ENCODE measurements at places on chromosomes 7 and 10.

GRCh38 chr10:84607523-84607922, 279.1 kb downstream of the CCSER2 start:
- DNase-seq = no peak

DNA sequence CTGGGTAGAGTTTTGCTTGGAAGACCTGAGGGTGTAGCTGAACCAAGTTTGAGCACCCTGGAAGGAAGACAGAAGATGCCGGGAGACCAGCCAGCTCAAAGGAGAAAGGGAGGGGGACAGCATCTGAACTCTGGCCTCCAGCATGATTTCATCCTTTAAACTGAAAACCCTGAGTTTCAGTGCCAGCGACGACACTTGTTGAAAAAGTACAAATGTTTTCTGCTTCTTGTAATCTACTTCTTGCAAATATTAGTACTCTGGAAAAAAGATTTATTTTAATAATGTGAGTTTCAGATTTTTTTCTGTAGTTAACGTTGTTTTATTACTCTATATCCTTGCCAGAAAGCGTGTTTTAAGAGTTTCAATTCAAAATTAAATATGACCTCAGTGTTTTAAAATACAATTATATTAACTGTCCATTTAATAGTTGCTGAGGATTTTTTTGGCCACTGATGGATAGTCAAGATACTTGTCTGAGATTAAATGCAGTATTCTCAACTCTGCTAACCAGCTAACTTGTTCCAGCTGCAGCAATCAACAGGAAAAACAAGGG, 227.7 kb downstream of the MGMT start:
- DNase-seq = no peak

DNA sequence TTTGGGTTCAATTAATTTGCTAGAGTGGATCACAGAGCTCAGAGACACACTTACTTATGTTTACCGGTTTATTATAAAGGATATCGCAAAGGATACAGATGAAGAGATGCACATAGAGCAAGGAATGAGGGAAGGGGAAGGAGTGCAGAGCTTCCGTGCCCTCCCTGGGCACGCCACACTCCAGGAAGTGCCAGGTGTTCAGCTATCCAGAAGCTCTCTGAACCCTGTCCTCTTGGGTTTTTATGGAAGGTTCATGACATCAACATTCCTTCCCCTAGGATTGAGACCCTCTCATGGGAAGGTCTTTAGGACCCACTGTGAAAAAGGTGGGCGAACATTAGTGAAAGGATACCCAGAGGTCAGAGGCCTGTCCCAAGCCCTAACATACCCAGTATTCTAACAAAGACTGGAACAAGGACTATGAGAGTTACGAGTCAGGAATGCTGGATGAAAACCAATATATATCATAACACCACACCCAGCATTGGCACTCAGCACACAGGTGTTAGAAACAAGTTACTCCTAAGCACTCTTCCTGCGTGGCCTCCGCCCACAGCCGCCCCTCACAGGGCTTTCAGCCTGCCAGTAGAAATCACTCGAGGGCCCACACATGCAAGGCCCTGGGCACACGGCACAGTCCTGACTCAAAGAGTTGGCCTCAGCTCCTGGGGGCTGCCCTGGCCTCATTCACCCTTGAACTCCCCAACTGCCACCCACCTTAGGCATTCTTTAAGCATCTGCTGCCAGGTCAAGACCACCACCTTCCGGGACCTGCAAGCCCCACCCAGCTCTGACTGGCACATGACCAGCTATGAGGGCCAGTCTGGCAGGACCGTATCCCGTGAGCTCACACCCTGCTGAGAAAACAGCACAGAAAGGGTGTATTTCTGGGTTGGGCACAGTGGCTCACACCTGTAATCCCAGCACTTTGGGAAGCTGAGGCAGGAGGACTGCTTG, 5.6 kb upstream of the AIFM2 start:
- DNase-seq = no peak

DNA sequence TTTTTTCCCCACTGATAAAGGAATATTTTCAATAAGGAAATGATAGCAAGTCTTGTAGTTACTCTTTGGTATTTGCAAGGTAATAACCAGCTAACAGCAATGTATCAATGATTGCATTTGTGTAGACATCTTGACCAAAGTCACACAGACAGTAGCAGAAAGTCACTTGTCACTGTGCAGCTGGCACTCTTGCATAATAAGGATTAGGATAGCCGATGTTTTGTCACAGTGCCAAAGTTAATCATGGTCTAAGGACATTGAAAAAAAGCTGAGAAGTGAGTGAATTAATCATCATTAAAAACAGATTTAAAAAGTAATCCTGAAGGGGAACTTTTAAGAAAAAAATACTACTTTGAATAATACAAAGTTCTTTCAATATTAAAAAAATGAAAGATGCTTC, 834.3 kb upstream of the C7orf33 start:
- DNase-seq = no peak

GRCh38 chr7:133562621-133563020, 309.7 kb downstream of the EXOC4 start:
- DNase-seq = no peak

DNA sequence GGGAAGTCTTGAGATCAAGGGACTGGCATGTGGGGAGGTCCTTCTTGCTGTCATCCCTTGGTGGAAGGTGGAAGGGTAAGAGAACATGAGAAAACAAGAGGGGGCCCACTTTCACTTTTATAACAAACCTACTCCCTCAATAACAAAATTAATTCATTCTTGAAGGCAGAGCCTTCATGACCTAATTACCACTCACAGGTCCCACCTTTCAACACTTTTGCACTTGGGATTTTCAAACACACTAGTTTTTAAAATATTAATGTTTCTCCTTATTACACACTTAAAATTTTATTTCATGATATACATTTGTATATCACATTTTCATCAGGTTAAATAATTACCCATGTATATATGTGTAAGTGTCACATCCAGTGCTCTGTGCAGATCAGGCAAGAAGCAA, 2.0 kb downstream of the ST7 start:
- DNase-seq = no peak
